ENCODE measurements at places on chromosomes 2 and 18. TPM values are rescaled to one million over a fixed set of nuclear protein-coding genes. Genes with fewer than 3 reads are reported as not detected.

GRCh38 chr2:171210216-171210863 is 49.6 kb upstream of the TLK1 start:
- DNase-seq, result no peak

- no peak for DNase-seq
Observed at GRCh38 chr18:12312976-12313375, 4.9 kb downstream of the TUBB6 start.

Gene CROCC2
- total RNA-seq, result not detected

- no peak for DNase-seq
Observed at GRCh38 chr18:31162419-31162793, 250 bp downstream of the DSC1 start.

Gene RAB6C
- not detected for total RNA-seq

- no peak for DNase-seq
Observed at GRCh38 chr2:177433402-177433801, 40.8 kb downstream of the AGPS start.

GRCh38 chr2:663221-663620 is 14.0 kb downstream of the TMEM18 start:
- DNase-seq, result no peak

Gene SFTPB
- 3.8 TPM for total RNA-seq

DNA sequence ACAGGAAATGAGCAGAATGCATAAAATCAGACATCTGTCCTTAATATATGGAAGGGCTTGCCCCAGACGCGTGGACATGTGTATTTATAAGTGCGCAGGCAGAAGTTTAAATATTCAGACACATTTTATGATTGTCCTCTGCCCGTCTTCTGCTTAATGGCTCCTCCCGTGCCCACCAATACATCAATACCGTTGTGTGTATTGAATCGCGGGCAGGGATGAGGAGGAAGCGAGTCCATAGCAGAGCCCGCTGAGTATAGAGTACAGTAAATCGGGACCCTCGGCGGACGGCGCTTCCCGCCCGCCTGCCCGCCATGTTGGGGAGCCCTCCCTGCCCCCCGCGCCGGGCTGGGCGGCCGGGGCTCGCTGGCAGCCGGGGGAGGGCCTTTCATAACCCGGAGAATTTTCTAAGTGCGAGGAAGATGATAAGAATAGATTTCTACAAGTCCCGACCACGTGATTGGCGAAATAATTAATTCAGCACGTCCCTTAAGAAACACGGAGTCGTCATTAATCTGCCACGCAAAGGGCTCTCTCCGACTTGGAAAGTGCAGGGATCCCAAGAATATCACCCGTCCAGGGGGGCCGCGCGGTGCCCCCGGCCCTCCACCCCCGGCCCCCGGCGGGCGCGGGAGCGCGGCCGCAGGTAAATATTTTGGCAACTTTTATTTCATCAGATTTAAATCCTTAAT is at the start of gene HOXD3:
Gene HOXD3, plus strand, starts transcription at position 501 of the 692 bp plus-strand sequence. CDS start 11,808 bp downstream, outside the sequence.
- DNase-seq, result no peak

DNA sequence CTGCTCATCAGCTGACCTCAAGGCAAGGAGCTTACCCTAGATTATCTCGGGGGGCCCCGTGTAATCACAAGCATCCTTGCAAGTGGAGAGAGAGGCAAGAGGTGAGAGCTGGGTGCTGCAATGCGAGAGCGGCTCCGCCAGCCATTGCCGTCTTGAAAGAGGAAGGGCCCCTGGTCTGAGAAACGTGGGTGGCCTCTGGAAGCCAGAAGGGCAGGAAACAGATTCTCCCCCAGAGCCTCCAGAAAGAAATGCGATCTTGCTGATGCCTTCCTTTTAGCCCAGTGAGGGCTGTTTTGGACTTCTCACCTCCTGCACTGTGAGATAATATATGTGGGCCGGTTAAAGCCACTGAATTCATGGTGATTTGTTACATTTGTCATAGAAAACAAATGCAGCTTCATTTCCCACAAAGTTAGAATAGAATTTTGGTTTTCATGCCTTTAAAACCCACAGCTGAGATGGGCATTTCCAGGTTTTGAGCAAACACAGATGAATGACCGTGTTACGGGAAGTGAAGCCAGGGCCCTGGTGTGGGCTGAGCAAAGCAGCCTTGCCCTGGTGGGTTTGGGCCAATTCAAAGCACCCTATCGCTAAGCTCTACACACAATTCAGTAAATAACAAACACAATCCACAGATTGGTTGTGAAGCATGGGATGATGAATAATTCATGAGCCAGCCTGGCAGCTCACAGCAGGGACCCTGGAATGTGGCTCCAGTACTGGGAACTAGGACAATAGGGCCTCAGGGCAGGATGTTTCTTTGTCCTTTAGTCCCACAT is 319.9 kb upstream of the HS6ST1 start:
- no peak for DNase-seq

Gene LYPD6
- total RNA-seq, result not detected

DNA sequence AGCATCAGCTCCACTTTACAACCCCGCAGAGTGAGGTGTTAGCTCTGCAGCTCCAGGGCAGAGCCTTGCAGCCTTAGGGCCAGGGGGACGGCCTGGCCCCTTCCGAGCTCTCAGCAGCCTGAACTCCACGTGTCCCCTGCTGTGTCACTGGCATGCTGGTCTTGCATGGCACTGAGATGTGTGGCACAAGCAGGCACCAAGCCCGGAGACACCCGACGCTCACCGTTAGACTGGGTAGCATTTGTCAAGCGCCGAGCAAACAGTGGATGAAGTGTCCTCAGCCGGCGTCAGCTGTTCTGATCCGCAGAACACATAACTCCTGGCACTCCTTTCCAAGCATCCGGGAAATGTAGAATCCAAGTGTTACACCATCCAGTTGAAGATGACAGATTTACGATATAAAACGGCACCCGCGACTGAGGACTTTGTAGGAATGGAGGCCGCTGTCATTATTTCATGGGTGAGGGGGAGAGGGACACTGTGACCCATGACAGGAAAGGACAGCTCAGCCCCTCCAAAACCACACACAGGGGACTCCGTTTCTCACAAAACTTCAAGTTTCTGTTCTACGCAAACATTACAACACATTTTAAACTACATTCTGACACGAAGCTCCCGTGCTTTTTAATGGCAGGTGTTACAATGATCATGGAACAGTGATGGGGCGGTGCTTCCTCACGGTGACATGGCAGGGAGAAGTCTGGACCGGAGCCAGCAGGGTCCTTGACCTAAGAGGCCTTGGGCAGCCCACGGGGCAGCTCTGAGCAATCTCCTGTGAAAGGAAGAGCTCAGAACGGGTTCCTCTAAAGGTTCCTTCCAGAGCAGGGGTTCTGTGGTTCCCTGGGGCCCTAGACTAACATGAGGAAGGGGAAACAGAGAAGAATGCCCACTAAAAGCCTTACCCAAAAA is 89.4 kb downstream of the HDAC4 start:
- peak; percentile 1 for DNase-seq

Gene MYOM1
- 0.42 TPM for total RNA-seq

DNA sequence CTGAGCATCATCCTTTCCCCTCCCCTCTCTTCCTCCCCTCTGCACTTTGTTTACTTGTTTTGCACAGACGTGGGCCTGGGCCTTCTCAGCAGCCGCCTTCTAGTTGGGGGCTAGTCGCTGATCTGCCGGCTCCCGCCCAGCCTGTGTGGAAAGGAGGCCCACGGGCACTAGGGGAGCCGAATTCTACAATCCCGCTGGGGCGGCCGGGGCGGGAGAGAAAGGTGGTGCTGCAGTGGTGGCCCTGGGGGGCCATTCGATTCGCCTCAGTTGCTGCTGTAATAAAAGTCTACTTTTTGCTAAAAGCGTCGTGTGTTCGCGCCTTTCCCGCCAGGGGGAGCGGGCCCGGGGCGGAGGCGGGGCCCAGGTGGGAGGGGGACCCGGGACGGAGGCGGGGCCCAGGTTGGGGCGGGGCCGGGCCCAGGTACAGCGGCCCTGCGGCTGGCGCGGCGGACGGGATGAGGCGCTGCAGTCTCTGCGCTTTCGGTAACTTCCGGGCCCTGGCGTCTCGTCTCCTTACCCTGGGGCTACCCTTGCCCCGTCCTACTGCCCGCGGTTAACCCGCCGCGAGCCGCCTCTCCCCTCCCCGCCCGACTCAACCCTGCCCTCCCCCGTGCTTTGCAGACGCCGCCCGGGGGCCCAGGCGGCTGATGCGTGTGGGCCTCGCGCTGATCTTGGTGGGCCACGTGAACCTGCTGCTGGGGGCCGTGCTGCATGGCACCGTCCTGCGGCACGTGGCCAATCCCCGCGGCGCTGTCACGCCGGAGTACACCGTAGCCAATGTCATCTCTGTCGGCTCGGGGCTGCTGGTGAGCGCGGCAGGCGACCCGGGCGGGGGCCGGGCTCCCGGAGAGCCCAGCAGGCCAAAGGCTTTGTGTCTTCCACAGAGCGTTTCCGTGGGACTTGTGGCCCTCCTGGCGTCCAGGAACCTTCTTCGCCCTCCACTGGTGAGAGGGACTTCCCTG is at the start of gene KRTCAP3:
Gene KRTCAP3, plus strand, starts transcription at position 424 of the 962 bp plus-strand sequence. Its CDS starts 32 bp downstream, at position 456.
- peak; percentile 53 for DNase-seq

DNA sequence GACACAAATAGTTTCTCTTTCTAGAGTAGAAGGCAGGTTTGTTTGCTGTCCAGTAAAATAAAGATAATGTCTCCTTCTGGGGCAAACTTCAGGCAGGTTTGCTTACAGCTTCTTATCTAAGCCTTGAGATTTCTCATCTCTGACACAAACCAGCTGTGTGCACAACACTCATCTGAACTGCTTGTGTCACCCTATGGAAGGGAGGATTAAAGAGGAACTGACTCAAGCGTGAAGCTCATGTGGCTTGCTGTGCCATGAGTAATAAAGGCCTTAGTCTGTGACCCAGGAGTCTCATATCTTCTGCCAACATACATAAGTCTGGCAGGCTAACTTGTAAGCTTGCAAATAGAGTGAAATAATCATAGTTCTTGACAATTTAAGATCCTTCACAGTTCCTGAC is 24.2 kb upstream of the CPO start:
- no peak for DNase-seq

Gene TMEFF2
- total RNA-seq, result not detected

DNA sequence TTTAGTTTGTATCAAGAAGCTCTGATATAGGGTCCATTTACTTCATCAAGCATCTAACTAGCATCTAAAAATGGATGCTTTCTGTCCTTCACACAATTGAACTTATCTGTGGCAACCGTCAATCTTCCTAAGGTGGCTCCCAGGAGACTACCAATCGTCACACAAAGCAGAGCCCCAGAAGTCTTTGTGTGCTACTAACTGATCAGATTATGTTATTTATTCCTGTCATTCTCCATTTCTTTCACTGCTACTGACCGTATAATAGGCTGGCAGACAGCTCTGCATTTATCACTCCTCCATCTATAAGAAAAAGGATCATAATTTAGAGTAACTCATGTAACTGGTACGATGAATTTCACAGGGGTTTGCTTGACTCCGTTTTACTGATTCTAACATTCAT is 585.0 kb upstream of the NXPH2 start:
- no peak for DNase-seq

- DNase-seq, result peak; percentile 57
Observed at GRCh38 chr18:48975817-48976649, 25.3 kb upstream of the SMAD7 start.

- no peak for DNase-seq
Observed at GRCh38 chr2:223389624-223390023, 212.5 kb downstream of the SCG2 start.

All from activated T-cell treated with anti-CD3 and anti-CD28 coated beads, Interleukin-2, amount 50 U/mL, for 4 hours (primary cell).